ENCODE measurements at places on chromosomes 1 and 21.

GRCh38 chr1:231493421-231494185, 34.9 kb upstream of the TSNAX start:
- DNase-seq: no peak

DNA sequence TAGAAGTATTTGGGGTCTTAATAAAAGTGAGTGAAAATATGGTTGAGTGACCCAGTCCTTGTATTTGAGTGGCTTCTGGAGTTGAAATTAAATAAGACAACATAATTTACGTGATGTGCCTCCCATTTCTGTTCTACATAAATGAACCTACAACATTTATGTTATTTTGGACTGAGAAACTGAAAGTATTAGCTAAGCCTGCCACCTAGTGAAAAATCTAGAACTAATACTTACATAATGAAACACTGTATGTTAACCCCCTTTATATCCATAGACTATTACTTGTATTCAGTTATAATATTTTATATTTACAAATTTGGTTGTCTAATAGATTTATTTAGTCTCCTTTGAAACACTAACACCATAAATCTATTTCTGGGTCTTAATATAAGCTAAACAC, 298.9 kb downstream of the KCNT2 start:
- no peak for DNase-seq

- no peak for DNase-seq
Measured at GRCh38 chr21:43603641-43604504, 55.4 kb downstream of the HSF2BP start.

DNA sequence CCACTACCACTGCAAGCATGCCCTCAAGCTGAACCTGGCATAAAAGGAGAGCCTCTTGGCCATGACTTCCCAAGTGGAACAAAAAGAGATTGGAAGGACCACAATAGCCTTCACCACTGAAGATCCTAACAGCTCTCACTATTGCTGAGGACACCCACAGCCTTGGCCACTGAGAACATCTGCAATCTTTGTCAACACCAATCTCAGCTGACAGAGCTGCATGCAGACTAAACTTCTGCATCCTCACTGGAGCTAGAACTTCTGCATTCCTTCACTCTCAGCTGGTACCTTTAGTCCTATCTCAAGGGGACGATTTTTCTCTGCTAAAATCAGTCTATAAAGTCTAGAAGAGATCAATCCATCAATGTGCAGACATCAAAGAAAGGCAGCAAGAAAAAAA, 8.3 kb upstream of the FCRL2 start:
- DNase-seq: no peak

DNA sequence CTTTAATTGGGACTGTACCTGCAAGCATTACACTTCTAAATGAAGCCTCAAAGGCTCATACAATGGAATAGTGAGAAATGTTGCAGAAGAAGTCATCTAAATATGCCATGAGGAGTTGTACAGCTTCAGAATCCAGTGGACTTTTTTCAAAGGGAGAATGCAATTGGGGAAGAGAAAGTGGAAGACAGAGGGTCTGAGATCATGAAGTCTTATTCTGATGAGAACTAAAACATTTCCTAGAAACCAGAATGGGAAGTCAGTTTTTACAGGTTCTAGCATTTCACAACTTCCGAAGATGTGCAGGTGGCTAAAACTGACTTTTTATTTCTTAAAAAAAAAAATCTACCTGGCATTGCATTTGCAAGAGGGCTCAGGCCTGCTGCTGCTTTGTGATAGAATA, 424.4 kb upstream of the RUNX1 start:
- no peak for DNase-seq

DNA sequence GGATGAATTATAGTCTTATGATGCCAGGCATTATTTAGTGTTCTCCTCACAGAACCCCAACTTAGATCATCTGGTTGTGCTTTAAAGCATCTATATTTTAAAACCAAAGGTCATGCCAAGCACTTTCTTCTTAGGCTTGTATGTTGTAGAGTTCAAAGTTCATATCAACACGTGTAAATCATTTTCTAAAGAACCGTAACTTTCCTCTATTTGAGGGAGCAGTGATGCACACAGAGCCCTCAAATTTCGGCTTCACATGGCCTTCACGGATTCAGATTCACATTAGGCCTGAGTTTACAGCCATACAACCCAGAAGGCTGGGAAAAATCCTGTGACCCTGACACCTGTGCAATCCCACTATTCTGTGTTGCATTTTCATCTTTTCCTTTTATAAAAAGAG, 52.1 kb upstream of the SEC16B start:
- DNase-seq: no peak

- no peak for DNase-seq
Measured at GRCh38 chr1:9201401-9202239, 33.0 kb upstream of the H6PD start.

DNA sequence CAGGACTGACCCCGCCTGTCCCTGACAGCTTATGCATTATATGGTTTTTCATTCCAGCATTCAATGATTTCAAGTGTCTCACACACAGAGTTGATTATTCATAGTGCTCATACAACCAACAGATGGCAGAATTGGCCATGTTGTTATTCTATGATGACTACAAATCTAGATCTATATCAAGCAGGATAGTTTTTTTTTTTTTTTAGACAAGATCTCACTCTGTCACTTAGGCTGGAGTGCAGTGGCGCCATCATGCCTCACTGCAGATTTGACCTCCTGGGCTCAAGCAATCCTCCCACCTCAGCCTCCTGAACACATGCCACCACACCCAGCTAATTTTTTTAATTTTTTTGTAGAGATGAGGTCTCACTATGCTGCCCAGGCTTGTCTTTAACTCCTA, 40.1 kb upstream of the LRRC8D start:
- DNase-seq: no peak

DNA sequence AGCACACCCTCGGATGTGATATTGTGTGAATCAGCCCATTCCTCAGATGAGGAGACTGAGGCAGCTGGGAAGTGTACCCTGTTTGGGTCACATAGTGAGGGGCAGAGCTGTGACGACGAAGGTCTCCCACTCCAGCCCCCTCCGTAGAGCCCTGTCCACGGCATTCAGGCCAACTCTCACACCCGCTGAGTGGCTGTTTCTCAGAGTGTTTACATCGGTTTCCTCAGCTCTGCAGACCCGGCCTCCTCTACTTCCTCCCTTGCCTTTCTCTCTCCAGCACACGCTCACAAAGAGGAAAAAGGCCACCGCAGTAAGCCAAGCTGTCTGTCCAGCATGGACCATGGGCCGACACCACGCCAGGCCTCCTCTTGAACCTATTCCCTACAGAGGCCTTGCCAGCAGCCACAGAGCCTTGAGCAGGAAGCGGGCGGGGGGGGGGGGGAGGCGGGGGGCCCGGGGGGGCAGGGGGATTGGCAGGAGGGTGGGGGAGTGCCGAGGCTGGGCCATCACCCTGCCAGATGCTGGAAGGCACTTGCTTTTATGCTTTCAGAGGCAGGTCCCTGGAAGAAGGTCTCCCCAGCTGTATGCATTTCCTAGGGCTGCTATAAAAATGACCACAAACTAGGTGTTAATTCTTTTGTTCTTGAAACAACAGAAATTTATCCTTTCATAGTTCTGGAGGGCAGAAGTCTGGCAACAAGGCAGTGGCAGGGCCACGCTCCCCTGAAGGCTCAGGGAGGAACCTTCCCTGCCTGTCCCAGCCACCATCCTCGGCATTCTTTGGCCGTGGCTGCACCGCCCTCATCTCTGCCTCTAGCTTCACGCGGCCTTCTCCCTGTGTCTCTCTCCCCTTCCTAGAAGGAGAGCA, 178.4 kb downstream of the PSMG1 start:
- no peak for DNase-seq

DNA sequence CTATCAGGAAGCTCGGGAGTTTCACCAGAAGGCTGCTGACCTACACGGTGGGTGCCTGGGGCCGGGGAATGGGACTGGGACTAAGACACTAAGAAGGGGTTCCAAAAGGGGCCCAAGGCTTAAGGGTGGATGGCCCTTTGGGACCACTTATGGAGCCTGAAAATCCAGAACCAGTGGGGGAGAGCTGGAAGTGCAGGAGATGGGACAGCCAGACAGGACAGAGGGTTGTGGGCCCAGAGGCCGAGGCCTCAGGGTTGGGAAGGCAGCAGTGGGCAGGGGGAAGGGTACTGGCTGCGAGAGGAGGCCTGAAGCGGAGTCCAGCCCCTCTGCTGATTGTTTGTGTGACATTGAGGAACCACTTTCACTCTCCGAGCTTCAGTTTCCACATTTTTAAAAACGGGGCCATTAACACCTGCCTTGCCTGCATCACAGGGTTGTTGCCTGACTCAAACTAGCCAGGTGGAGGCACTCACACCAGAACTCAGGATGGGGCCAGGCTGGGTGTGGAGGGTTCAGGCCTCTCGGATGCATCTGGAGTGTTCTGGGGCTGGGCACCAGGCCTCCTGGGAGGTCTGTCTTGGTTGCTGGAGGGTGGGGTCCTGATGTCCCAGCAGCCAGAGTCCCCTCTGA, 3.0 kb downstream of the TTC24 start:
- no peak for DNase-seq

DNA sequence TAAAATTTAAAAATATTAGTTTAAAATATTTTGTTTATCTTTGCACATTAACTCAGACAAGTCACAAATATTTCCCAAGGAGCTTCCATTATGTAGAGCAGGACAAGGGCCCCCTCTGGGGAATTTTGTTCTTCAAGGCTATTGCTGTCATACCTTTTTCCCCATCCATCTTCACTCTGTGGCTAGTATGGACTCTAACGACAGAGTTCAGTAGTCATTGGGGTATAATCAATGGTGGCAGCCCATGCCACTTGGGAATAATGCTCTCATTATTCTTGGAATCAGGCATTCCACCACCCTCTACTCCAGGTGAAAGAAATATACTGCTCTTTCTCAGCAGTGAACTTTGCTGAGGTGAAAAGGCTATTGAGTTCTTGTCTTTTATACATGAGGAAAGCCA, 38.5 kb upstream of the ERO1B start:
- DNase-seq: no peak

DNA sequence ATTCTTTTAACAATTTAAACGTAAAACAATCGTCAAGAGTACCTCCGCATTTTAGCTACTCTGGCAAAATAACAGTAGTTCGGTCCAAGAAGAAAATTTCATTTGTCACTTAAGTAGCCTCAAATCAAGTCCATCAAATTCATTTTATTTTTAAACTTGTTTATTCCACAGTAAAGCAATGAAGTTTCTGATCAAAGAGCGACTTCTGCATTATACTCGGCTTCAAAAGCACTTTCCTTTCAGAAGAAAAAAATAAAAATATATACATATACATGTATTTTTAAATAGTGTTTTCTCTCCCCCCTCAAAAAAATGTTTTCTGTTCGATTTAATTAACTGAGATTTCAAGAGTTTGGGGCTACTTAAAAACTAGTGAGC, 115.0 kb downstream of the RERE start:
- no peak for DNase-seq

- DNase-seq: no peak
Measured at GRCh38 chr1:155295183-155295941, 5.9 kb downstream of the PKLR start.

DNA sequence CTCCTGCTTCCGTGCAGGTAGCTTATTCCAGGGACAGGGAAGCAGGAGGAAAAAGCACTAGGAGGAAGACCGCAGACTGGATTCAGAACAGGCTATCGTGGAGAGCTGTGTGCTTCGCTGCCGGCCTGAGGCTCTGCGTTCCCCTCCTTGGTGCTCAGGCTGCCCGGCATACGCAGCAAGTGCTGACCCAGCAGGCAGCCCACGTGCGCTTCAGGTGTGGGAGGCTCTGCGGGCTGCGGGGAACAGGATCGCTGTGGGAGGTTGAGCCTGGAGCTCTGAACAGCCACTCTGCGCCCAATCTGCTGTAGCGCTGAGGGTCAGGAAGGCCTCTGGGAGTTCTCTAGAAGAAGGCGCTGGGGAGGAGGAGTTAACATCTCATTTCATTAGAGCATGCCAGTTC, 27.9 kb downstream of the DOP1B start:
- no peak for DNase-seq

- no peak for DNase-seq
Measured at GRCh38 chr1:6788946-6789345, 3.7 kb downstream of the CAMTA1 start.

- DNase-seq: no peak
Measured at GRCh38 chr21:38905752-38906151, 100.0 kb downstream of the ETS2 start.

- DNase-seq: no peak
Measured at GRCh38 chr1:212135166-212135565, 99.6 kb downstream of the DTL start.

GRCh38 chr1:29839726-29840125, 603.4 kb downstream of the PTPRU start:
- DNase-seq: no peak

DNA sequence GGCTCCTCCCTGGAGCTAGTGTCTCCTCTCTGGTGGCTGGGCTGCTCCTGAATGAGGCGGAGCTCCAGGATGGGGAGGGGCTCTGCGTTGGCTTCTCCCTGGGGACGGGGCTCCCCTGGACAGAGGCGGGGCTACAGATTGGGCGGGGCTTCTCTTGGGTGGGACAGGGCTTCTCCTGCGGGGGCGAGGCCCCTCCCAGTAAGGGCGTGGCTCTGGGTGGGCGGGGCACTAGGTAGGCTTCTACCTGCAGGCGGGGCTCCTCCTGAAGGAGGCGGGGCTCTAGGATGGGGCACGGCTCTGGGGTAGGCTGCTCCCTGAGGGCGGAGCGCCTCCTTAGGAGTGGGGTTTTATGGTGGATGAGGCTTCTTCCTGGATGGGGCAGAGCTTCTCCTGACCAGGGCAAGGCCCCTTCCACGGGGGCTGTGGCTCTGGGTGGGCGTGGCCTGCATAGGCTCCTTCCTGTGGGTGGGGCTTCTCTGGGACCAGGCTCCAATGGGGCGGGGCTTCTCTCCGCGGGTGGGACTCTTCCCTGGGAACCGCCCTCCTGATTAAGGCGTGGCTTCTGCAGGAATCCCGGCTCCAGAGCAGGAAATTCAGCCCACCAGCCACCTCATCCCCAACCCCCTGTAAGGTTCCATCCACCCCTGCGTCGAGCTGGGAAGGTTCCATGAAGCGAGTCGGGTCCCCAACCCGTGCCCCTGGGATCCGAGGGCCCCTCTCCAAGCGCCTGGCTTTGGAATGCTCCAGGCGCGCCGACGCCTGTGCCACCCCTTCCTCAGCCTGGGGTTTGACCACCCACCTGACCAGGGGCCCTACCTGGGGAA, 22.7 kb upstream of the ARF1 start:
- peak; percentile 75 for DNase-seq

- DNase-seq: peak; percentile 43
Measured at GRCh38 chr1:229227298-229227919, 43.5 kb upstream of the RAB4A start.

- DNase-seq: no peak
Measured at GRCh38 chr1:23392125-23392855, 22.7 kb upstream of the ZNF436 start.

DNA sequence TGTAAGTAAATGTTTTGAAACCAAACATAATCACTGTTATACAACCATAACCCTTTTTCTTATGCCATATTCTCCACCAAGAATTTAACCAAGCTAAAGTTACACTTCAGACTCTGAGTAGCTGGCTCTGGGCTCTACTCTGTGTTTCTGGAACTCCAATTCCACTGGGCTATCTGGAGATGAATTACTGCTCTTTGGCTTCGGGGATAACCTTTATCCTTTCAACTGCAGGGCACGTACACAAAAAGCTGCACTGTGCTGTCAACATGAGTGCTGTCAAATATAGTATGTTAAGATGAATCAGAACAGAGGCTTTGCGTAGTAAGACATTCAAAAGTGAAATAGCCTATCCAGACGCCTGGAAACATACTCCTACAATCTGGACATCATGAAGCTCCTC, 500.6 kb downstream of the LTN1 start:
- no peak for DNase-seq
